ENCODE measurements at places on chromosomes 3 and 15.

DNA sequence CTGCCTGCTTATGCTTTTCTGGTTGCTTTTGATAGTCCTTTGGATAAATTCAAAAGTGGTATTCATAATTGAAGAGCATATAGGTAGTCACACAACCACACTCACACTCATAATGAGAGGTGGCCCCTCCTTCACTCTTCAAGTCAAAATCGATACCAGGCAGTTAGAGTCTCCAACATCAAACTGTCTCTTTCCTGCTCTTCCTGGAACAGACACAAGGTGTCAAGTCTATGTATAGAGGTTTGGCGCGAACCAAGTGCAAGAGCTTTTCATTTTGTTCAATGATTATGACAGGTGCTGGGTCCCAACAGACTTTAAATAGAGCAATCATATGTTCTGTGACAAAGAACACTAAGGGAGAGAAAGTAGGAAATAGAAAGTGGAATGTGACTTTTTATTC, 29.9 kb upstream of the RGMA start:
- no peak for DNase-seq

GRCh38 chr3:139427283-139428060, 38.0 kb upstream of the COPB2 start:
- no peak for DNase-seq

DNA sequence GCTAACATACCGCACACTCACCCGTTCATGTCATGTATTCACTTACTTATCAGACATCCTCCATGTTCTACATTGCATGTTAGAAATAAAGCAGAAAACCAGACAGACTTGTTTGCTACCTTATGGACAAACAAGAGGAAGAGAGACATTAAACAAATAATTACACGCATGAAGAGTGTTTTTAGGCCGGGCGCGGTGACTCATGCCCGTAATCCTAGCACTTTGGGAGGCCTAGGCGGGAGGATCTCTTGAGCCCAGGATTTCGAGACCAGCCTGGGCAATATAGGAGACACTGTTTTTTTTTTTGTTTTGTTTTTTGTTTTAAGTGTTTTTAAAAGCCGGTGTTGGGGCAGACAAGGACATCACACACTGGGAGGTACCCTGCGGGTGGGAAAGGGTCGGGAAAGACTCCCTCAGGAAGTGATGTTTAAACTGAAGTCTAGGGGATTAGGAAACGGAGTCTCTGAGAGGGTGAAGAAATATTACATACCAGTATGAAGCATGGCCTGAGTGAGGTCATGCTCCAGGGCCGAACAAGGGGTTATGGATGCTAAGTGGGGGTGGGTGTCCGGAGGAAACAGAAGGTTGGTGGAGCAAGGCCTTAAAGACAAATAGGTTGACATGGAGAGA, 2.1 kb upstream of the USP3 start:
- DNase-seq: no peak

GRCh38 chr15:90407871-90408317, 19.9 kb downstream of the IQGAP1 start:
- no peak for DNase-seq

DNA sequence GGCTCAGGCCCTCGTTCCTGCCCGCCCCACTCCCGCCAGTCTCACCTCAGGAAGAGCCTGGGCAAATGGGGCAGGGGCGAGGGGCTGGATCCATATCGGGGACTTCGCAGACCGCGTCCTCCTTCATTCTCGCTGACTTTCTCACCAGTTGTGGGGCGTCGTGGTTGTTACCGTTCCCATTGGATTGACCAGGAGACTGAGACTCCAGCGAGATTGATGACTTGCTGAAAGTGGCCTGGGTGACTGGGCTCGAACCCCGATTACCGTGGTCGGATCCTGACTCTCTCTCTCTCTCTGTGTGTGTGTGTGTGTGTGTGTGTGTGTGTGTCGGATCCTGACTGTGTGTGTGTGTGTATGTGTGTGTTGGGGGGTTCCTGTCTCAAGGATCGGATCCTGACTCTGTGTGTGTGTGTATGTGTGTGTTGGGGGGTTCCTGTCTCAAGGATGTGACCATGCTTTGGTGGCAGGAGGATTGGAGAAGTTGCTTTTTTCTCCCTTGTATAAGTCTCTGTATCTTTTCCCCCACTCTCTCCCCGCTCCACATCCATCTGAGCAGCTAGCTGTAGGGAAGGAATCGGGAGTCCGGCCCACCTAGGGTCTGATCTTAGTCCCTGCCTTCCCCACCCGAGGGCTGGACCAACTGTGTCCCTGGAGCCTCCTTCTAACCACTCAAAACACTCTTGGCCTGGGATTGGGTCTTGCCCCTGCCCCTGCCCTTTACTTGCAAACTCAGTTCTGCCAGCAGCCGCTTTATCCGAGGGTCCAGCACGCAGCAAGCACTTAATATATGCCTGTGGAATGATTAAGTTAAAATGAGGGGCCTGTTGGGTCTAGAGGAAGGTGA, 603 bp downstream of the PLEKHO2 start:
- DNase-seq: no peak

DNA sequence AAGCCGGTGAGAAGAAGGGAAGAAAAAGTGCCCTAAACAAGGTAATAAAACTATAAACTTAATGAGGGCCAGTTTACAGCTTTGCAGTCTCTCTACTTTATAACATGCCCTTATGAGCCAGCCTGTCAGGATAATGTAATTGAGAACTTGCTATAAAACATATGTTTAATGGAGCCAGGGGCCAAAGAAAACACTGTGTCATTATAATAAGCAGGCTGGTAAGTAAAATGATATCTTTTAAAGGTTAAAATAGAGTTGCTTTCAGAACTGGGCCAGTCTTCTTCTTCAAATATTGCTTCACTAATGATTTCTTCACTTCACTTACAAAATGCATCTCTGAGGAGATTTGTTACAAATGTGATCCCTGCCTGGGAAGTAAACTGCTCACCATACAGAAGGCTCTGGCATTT, 192.5 kb downstream of the SHOX2 start:
- no peak for DNase-seq

DNA sequence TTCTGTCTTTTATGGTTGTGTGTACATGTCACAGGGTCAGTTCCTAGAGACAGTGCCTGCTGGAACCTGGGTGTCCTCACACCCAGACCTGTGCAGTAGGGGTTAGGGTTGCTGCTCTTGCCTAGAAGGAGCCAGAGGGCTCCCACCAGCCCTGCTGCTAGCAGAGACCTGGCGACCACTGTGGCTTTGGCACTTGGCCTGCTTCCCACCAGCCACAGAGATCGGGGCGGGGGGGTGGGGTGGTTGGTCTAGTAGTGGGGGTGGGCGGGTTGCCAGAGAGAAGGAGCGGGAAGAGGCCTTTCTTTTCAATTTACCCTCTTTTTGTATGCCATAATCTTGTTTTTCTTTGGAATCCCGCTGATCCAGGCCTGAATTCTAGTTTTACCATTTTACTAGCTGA, 29.4 kb downstream of the EEFSEC start:
- DNase-seq: no peak

GRCh38 chr3:115828401-115828800, 205.1 kb downstream of the GAP43 start:
- DNase-seq: no peak

GRCh38 chr3:164467007-164467406, 611.3 kb downstream of the SI start:
- no peak for DNase-seq

DNA sequence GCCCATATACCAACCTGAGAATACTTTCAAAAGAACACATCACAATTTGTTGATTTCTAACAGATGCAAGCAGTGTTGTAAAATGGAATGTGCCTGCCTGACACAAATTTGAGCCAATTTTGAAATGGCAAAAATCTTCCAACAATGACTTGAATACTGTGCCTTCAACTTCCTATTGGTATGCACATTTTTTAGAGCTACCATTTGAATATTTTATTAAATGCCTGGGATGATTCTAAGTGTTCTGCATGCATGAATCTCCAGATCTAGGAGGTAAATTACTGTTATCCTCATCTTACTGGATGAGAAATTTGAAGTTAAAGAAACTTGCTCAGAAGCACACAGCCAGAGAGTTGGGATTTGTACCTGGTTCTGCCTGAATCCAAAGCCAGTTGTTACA, 282.8 kb upstream of the LRRN1 start:
- DNase-seq: no peak

Measured in activated T-cell treated with anti-CD3 and anti-CD28 coated beads for 4 hours (primary cell).